A673 (cell line): ENCODE measurements at places on chromosomes 16 and 17.

DNA sequence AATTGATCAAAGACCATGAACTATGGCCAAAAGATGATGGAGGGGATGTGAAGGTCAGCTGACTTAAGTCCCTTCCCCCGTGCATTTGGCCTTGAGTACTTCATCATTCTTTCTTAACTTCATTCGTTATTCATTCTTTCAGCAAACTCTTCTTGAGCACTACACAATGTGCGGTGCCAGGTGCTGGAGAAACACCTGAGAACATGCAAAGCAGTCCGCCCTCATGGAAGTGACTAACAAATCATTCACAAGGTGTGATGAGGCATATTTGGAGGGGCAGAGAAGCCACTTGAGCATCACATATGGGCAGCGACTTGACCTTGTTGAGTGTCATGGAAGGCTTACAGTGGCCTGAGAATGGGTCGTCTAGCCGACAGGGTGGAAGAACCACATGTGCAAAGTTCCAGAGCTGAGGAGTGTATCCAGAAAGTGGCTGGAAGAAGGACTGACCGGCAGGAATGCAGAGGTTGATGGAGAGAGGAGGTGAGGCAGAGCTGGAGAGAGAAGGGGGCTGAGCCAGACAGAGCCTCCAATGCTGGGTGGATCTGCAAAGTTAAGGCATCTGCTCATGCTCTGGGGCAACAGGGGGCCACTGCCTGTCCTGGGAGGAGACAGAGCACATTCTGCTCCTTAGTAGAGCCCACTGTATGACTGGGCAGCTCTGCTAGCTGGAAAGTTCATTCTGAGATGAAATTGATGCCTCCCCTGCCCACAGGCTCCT lies 25.1 kb upstream of the EIF1 start:
- no peaks in the 10 kb centered on the region for H3K36me3 ChIP-seq
- no peak overlapping the region for H3K4me3 ChIP-seq

GRCh38 chr16:77812856-77813500 lies 24.6 kb downstream of the VAT1L start:
- no peak for DNase-seq
- no peak overlapping the region for H3K27ac ChIP-seq
- no peaks in the 10 kb centered on the region for H3K36me3 ChIP-seq
- H3K4me1 ChIP-seq = no peaks in the 10 kb centered on the region
- H3K4me3 ChIP-seq = no peak overlapping the region

DNA sequence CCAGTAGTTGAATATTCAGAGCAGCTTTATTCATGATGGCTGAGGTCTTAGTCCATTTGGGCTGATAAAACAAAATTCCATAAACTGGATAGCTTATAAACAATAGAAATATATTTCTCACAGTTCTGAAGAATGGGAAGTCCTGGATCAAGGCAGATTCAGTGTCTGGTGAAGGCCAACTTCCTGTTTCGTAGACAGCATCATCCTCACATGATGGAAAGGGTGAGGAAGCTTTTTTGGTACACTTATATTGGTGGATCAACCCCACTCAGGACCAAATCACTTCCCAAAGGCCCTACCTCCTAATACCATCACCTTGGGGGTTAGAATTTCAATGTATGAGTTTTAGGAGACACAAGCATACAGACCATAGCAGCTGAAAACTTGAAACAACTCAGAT lies 224.2 kb downstream of the CYB561 start:
- DNase-seq = no peak
- H3K27me3 ChIP-seq = no peaks in the 10 kb centered on the region
- H3K4me3 ChIP-seq = no peak overlapping the region
- no peak overlapping the region for H3K27ac ChIP-seq
- no peaks in the 10 kb centered on the region for H3K36me3 ChIP-seq
- H3K4me1 ChIP-seq = no peaks in the 10 kb centered on the region

- H3K4me1 ChIP-seq = peaks cover 64% of the 10 kb centered on the region
- DNase-seq = peak; percentile 76
- H3K27ac ChIP-seq = no peak overlapping the region
Observed at GRCh38 chr17:27489045-27489715, 32.9 kb downstream of the KSR1 start.

GRCh38 chr16:11542069-11542744 lies 44.5 kb downstream of the LITAF start:
- no peaks in the 10 kb centered on the region for H3K27me3 ChIP-seq
- H3K36me3 ChIP-seq = no peaks in the 10 kb centered on the region
- no peak for DNase-seq
- H3K27ac ChIP-seq = no peak overlapping the region
- no peaks in the 10 kb centered on the region for H3K4me1 ChIP-seq
- no peak overlapping the region for H3K4me3 ChIP-seq

DNA sequence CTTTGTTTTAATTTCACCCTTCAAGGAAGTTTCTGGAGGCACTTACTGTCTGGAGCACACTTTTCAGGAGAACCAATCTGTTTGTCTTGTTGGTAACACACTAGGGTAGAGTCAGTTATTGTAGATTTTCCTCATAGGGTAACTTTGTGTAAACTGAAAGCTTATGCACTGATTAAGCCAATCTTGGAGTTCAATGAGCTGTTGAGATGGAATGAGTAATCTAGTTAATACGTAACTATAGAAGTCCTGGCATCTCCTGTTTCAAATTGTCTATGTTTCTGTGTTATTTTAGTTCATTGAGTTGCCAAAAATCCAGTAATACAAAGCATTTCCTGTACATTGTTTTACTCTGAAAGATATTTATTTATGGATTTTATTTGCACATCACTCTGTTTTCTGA lies 111.6 kb upstream of the HAS3 start:
- H3K36me3 ChIP-seq = no peaks in the 10 kb centered on the region
- H3K27ac ChIP-seq = peak overlapping the region; percentile 20
- no peaks in the 10 kb centered on the region for H3K27me3 ChIP-seq
- peaks cover 30% of the 10 kb centered on the region for H3K4me1 ChIP-seq
- DNase-seq = peak; percentile 31

DNA sequence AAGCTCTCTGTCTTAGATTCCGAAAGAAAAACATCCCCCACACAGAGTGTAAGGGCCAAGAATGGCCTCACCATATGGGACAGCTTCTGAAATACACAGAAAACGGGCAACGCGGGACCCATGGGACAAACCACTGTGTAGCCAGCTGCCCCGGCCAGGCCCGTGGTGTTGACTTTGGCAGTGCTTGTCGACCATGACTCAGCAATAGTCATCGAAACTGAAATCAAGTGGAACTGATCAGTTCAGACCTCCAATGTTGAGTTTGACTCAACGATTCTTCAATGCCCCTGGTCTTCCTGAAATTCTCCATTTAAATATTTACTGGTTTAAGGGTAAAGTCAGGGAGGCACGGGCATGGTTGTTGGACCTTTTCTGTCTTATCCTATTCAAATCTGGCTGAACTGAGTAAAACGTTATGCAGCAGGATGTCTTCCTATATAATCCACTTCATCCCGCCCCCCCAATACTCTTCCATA lies 27.5 kb downstream of the ZFHX3 start:
- H3K4me1 ChIP-seq = peaks cover 21% of the 10 kb centered on the region
- H3K27me3 ChIP-seq = no peaks in the 10 kb centered on the region
- H3K36me3 ChIP-seq = no peaks in the 10 kb centered on the region
- peak overlapping the region; percentile 38 for H3K27ac ChIP-seq
- no peak overlapping the region for H3K4me3 ChIP-seq

GRCh38 chr17:80416940-80417293 lies 1.9 kb downstream of the ENDOV start:
- no peak overlapping the region for H3K4me3 ChIP-seq
- H3K27me3 ChIP-seq = no peaks in the 10 kb centered on the region
- no peaks in the 10 kb centered on the region for H3K36me3 ChIP-seq
- no peaks in the 10 kb centered on the region for H3K4me1 ChIP-seq
- H3K27ac ChIP-seq = no peak overlapping the region

DNA sequence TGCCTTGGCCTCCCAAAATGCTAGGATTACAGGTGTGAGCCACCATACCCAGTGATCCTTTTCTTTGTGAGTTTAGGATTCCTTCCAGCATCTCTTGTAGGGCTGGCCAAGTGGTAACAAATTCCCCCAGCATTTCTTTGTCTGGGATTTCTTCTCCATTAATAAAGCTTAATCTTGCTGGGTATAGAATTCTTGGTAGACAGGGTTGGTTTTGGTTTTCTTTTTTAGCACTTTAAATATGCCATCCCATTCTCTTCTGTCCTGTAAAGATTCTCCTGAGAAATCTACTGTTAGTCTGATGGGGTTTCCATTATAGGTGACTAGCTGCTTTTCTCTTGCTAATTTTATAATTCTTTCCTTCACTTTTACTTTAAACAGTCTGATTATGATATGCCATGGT lies 173.0 kb upstream of the TOM1L1 start:
- H3K27me3 ChIP-seq = no peaks in the 10 kb centered on the region
- no peaks in the 10 kb centered on the region for H3K36me3 ChIP-seq
- no peak overlapping the region for H3K27ac ChIP-seq
- H3K4me1 ChIP-seq = no peaks in the 10 kb centered on the region
- no peak overlapping the region for H3K4me3 ChIP-seq

DNA sequence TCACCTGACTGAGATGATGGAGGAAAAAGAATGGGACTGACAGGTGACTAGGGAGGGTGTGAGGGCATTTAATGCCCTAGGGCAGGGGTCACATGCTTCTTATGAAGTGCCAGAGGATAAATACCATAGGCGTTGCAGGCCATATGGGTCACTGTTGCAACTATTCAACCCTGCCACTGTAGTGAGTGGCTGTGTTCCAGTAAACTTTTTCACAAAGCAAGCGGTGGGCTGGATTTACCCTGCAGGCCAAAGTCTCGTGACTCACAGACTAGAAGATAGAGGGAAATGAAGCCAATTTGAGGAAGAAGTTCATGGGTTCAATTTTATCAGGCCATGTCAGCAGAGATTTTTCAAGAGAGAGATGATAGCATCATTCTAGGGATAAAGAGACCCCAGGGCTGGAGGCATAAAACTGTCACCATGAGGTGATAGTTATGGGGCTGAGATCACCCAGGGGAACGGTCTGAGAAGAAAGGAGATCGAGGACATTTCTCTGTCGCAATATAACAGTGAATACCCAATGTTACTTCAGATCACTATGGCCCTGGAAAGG lies 8.6 kb downstream of the ARHGAP17 start:
- no peak overlapping the region for H3K4me3 ChIP-seq
- peaks cover 63% of the 10 kb centered on the region for H3K4me1 ChIP-seq
- no peaks in the 10 kb centered on the region for H3K36me3 ChIP-seq
- peak; percentile 37 for DNase-seq
- no peaks in the 10 kb centered on the region for H3K27me3 ChIP-seq
